Natural killer cell treated with Interleukin-12 subunit alpha and Interleukin-12 subunit beta and Interleukin-15 and Interleukin-18, amount 100 ng/mL, for 72 hours (primary cell): ENCODE measurements at places on chromosomes 6 and 20.
A peak's percentile ranks its signal among the peaks of the same experiment; 100 is the strongest.

GRCh38 chr20:31566319-31566657 lies 38.8 kb upstream of the ID1 start:
- DNase-seq, result no peak
- H3K4me1 ChIP-seq, result peaks cover 5% of the 10 kb centered on the region
- no peaks in the 10 kb centered on the region for H3K36me3 ChIP-seq
- H3K4me3 ChIP-seq, result no peak overlapping the region

GRCh38 chr6:56246881-56247653 lies at the start of gene COL21A1:
COL21A1 (minus strand) TSS chr6:56247580; CDS start chr6:56182618, 64,962 bp downstream.
- H3K27me3 ChIP-seq, result no peaks in the 10 kb centered on the region
- H3K36me3 ChIP-seq, result no peaks in the 10 kb centered on the region
- H3K4me1 ChIP-seq, result no peaks in the 10 kb centered on the region
- DNase-seq, result no peak
- H3K27ac ChIP-seq, result no peak within 1 kb of the TSS

DNA sequence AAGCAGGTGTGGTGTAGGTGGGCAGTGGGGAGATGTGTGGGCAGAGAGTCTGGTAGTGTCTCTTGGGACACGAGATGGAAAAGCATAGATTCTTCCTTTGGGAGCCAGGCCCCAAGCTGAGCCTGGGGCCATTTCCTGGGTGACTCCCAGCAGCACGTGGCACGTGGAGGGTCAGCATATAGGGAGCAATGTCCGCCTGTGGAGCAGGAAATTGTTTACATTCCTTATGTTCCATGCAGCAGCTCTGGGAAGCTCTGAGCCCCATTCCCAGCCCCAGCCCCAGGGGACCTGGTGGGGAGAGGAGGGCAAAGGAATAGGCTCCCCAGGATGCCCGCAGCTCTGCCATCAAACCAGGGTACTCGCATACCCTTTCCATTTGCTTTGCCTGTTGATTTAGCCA lies 57.6 kb downstream of the DAAM2 start:
- H3K27ac ChIP-seq, result no peak overlapping the region
- H3K4me1 ChIP-seq, result no peaks in the 10 kb centered on the region
- H3K4me3 ChIP-seq, result no peak overlapping the region
- peaks cover 16% of the 10 kb centered on the region for H3K27me3 ChIP-seq

DNA sequence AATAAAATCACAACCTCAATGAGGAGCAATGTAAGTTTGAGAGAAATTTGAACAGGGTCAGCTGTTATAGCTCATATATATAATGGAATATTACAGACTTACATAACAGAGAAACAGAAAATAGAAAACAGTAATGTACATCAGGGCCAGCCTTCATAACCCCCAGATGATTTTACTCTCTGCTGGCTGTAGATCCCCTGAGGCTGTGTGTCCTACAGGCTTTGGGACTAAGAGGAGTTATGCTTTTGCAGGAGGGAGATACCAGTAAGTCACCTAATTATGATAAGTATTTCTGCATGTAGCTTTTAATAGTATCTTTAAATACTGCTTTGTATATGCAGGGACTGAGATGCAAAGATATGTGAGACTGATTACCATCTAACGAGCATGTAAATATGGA lies 105.8 kb upstream of the ASCC3 start:
- H3K4me1 ChIP-seq, result no peaks in the 10 kb centered on the region
- H3K36me3 ChIP-seq, result no peaks in the 10 kb centered on the region
- no peak for DNase-seq
- no peaks in the 10 kb centered on the region for H3K27me3 ChIP-seq
- H3K4me3 ChIP-seq, result no peak overlapping the region

DNA sequence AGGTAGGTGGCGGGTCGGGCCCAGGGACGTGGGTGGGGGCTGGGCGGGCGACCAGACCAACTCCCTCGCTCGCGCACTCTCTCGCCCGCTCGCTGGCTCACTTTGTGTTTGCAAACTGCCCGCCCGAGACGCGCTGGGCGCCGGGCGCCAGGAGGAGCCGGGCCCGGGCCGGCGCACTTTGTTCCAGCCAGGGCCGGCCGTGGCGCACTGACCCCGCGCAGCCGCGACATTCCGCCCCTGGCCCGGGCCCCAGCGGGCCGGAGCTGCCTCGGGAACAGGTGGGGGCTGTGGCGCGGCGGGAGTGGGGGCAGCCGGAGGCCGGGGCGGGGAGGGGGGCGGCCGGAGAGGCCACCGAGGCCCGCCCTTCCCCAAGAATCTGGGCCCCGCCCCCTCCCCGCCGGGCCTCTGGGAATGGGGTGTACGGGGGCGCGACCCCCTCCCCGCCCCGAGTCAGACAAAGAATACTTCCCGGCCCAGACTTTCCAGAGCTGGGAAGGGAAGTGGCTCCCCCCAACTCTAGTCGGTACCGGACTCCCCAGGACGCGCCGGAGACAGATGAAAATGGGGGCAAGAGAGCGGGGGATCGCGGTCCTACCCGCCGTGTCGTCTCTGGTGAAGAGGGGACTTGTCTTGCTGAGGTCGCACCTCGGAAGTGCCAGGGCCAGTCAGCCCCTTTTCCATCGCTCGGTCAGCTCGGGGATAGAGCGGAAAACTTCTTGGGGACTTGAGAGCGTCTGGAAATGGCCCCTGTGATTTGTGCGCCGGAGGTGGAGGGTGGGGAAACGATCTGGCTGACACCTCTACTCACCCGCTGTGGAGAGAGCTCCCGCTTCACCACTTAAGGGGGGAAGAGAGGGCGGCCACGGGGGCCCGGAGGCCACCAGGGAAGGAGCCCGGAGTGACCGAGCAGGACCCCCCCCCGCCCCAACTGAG lies 951 bp downstream of the FOXP4 start:
- peaks cover 41% of the 10 kb centered on the region for H3K4me1 ChIP-seq
- peak overlapping the region; percentile 90 for H3K4me3 ChIP-seq
- DNase-seq, result peak; percentile 68
- H3K36me3 ChIP-seq, result peaks cover 10% of the 10 kb centered on the region
- peak overlapping the region; percentile 44 for H3K27ac ChIP-seq
- no peaks in the 10 kb centered on the region for H3K27me3 ChIP-seq

DNA sequence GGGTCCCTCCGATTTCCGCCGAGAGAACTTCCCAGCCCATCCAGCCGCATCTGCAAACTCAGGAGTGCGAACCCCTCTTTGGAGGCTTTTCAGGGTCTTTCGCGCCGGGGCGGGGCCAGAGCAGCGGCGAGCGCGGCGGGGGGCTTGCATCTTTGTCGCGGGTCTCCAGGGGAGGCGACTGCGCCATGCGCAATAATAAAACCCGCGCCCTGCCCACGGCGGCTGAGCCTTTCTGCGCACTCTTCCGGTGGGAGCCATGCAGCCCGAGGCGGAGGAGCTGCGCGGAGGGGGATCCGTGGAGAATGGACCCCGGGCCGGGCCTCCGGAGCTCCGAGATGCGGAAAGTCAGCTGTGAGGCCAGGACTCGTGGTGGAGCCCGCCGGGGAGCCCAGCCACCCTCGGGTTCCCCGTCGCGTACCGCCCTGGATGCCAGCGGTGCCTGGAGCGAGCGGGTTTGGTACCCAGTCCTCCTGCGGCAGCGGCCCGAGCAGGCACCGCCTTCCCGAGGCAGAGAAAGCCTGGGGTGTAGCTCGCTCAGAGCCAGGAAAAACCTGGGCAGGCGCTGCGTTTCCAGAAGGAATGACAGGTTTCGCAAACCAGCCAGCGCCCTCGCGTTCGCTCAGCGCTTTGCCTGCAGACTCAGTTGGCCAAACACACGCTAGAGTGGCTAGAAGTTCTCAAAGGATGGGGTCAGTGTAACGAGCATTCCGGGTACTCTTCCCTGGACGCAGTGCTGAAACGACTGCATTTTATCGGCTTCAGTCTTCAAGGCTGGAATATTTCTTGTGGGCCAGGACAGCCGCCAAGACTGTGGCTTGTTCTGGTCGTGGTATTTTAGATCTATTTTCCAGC lies 1.2 kb downstream of the AKAP12 start:
- no peaks in the 10 kb centered on the region for H3K4me1 ChIP-seq
- H3K4me3 ChIP-seq, result peak overlapping the region; percentile 53

- DNase-seq, result no peak
- no peaks in the 10 kb centered on the region for H3K4me1 ChIP-seq
- no peak overlapping the region for H3K4me3 ChIP-seq
- H3K27me3 ChIP-seq, result no peaks in the 10 kb centered on the region
- H3K27ac ChIP-seq, result no peak overlapping the region
These were observed 39.1 kb downstream of the PGM3 start for GRCh38 chr6:83153883-83154521.

DNA sequence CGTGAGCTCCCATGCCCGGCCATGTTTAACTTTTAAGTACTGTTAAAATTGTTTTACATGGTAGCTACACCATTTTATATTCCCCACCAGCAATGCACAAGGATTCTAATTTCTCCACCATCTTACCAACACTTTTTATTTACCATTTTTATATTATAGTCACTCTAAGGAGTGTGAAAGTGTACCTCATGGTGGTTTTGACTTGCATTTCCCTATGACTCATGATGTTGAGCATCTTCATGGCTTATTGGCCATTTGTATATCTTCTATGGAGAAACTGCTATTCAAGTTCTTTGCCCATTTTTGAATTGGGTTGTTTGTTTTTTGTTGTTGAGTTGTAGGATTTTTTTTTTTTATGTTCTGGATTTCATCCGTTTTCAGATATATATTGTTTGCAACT lies 15.6 kb upstream of the BPHL start:
- peaks cover 6% of the 10 kb centered on the region for H3K4me1 ChIP-seq
- no peaks in the 10 kb centered on the region for H3K27me3 ChIP-seq
- no peak for DNase-seq
- no peak overlapping the region for H3K4me3 ChIP-seq
- peaks cover 31% of the 10 kb centered on the region for H3K36me3 ChIP-seq
- no peak overlapping the region for H3K27ac ChIP-seq

GRCh38 chr6:32796848-32797776 lies 19.7 kb downstream of the HLA-DOB start:
- no peak overlapping the region for H3K27ac ChIP-seq
- peak; percentile 76 for DNase-seq
- peaks cover 45% of the 10 kb centered on the region for H3K27me3 ChIP-seq
- H3K4me1 ChIP-seq, result peaks cover 24% of the 10 kb centered on the region

DNA sequence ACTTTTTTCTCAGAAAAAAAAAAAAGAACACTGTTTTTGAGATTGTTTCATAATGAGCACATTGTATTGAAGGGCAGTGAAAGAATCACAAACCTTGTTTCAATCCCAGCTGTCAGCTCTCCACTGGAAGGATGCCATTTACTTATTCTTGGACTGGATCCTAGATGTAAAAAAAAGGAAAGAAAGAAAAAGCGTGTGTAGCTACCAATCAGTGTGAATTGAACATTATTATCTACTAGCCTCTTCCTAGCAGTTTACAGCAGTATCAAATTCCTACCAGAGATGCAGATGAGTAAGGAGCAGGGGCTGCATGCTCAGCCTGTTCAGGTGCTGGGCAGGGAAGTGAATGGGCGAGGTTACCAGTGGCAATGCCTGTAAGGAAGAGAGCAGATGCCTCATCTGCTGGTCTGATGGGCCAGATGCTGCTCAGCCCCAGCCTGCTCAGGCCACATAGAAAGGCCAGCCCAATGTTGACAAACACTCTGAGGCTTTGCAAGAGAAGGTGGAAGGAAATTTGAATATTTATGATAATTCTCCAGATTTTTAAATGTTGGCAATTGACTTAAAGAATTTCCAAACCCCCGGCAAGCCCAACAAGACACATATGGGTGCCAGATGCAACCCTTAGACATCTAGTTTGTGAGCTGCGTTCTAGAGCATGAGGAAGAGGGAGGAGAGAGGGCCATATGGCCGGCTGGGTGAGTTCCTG lies 189.5 kb downstream of the IBTK start:
- no peaks in the 10 kb centered on the region for H3K36me3 ChIP-seq
- H3K4me3 ChIP-seq, result no peak overlapping the region
- no peaks in the 10 kb centered on the region for H3K4me1 ChIP-seq

DNA sequence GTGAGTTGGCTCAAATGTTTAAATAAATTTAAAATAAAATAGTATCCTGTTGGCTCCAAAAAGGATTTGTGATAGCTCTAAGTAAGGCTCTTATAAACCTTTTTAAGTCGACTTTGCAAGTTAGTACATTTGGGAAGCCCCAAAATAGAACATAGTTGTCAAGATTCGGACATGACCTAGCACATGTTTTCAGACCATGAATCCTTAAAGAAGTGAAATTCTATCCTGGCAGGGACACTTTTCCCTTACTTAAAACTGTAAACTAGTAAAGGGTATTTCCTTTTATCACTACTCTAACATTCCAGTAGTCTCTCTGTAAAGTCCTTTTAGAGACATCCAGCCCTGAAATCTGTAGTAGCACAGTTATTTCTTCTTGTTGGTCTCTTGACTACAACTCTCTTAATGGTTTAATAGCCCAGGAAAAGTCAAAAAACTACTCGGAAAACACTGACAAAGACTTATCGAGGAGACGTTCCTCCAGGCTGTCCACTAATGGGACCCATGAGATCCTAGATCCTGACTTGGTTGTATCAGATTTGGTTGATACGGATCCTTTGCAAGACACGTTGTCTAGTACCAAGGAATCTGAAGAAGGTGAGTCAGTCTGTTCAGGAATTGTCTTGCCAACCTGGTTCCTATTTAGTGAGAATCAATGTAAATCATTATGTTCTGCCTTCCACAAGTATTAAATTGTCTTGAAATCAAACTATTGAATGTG lies 83.6 kb downstream of the SCAND1 start:
- H3K36me3 ChIP-seq, result peaks cover 4% of the 10 kb centered on the region
- H3K27me3 ChIP-seq, result no peaks in the 10 kb centered on the region
- no peak overlapping the region for H3K27ac ChIP-seq
- peaks cover 9% of the 10 kb centered on the region for H3K4me1 ChIP-seq
- no peak overlapping the region for H3K4me3 ChIP-seq

DNA sequence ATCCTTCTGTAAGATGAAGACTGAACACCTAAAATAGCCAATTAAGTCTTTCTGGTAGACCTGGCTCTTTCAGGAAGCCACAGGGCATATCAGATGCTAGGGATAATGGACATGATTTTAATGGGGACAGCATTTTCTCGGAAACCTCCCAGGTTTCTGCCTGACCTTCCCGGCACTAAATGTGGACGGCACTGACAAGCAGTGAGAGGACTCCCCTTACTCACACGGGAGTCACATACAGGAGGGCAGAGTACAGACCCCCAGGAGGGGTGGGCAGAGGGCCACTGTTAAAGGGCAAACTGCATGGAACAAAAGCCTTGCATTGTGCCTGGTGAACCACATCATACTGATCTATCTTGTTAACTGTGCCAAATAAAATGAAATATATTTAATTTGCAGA lies 19.9 kb downstream of the PSMG4 start:
- no peak overlapping the region for H3K4me3 ChIP-seq
- no peaks in the 10 kb centered on the region for H3K36me3 ChIP-seq
- DNase-seq, result no peak
- no peak overlapping the region for H3K27ac ChIP-seq

DNA sequence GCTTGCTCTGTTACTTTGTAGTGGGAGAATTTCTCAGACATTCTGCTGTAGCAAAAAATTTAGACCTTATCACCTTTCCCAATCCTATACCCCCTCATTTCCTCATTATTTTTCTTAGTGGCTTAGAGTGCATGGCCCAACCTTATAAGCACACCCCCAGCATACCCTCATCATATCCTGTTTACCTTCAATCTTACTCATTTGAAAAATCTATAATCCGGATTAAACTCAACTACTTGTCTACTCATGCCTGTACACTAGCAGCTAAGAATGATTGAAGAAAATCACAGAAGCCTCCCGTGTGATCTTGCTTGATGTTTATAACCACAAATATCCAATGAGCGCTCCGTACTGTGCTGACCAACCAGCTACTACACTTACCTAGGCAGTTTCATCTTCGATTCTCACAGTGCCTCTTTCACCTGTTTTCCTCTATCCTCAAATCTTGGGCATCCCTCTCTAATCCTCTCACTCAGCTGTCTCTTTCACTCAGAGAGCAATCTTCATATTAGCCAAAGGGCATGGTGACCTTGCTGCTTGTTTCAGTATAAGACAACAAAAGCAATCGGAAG lies 36.6 kb downstream of the AIG1 start:
- DNase-seq, result no peak
- no peaks in the 10 kb centered on the region for H3K36me3 ChIP-seq
- H3K27ac ChIP-seq, result no peak overlapping the region
- no peaks in the 10 kb centered on the region for H3K4me1 ChIP-seq
